ENCODE measurements at places on chromosomes 16 and 17. TPM values are rescaled to one million over a fixed set of nuclear protein-coding genes. Genes with fewer than 3 reads are reported as not detected.

The CD300C gene
- total RNA-seq = not detected

DNA sequence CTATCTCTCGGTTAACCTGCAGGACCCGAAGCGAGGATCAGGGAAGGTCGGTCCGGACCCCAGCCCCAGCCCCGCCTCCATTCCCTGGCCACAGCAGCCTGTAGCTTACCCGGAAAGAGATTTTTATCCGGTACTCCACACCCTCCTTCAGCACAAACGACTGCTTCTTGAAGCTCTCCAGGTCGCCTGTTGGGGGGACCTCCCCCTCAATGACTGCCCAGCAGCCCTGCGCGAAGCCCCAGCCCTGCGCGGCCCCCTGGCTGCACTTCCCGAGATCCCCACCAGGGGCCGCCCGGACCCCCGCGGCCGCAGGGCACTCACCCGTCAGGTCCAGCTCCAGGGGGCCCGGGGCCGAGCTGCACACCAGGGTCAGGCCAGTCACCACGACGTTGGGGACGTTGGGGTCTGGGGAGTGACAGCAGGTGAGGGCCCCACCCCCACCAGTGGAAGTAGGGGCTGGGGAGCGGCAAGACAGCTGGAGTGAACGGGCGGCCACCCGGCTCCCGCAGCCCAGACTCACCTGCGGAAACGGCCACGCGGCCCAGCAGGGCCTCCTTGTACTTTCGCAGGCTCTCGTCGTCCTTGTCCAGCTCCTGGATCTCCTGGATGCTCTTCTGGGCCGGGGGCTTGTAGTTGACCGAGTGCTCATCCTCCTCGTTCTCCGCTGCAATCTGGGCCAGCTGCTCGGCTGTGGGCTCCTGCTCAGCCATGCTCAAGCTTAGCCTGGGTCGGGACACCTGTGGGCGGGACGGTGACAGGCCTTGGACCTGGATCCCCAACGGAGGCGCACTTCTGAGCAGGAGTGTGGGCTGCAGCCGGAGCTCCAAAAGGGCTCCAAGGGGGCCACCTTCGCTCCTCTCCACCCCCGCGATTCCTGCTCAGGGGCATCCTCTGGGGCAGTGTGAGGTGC lies 1.7 kb downstream of the ARHGDIA start:
- H3K27ac ChIP-seq = peak overlapping the region; percentile 85
- no peaks in the 10 kb centered on the region for H3K27me3 ChIP-seq
- H3K4me1 ChIP-seq = peaks cover 41% of the 10 kb centered on the region
- peaks cover 4% of the 10 kb centered on the region for H3K36me3 ChIP-seq

DNA sequence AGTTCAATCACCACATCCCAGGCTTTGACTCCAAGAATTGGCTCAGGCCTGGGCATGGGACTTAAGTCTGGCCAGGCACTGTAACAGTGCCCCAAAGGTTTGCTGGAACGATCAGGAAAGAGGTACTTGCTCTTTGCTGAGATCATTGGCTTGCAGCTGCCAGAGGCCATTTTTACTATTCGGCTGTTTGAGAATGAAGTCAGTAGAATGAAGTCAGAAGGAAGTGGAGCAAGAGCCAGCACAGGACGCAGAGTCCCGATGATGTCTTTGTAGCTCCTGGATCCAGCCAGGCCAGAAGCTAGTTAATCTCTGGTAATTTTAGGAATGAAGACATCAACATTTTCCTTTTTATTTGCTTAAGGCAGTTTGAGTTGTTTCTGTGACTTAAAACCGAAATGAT lies 195.5 kb downstream of the RAB11FIP4 start:
- H3K27me3 ChIP-seq = no peaks in the 10 kb centered on the region
- peaks cover 2% of the 10 kb centered on the region for H3K36me3 ChIP-seq
- no peak overlapping the region for H3K4me3 ChIP-seq

GRCh38 chr17:51746421-51746820 lies 412.1 kb downstream of the CA10 start:
- H3K36me3 ChIP-seq = no peaks in the 10 kb centered on the region
- H3K4me3 ChIP-seq = no peak overlapping the region
- no peaks in the 10 kb centered on the region for H3K27me3 ChIP-seq
- H3K27ac ChIP-seq = no peak overlapping the region

GRCh38 chr16:24855678-24856077 lies 9.9 kb downstream of the SLC5A11 start:
- no peaks in the 10 kb centered on the region for H3K27me3 ChIP-seq
- H3K4me3 ChIP-seq = no peak overlapping the region
- H3K27ac ChIP-seq = no peak overlapping the region
- no peaks in the 10 kb centered on the region for H3K36me3 ChIP-seq
- no peak for DNase-seq
